ENCODE measurements at places on chromosomes 11 and 22. TPM values are rescaled to one million over a fixed set of nuclear protein-coding genes. Genes with fewer than 3 reads are reported as not detected.

Gene PTGDR2
- not detected for total RNA-seq

Gene PLEKHA7
- not detected for total RNA-seq

Gene PIH1D2
- total RNA-seq, result 0.12 TPM

Gene RCOR2
- total RNA-seq, result 0.70 TPM

Gene MUC2
- total RNA-seq, result not detected

Gene MN1
- total RNA-seq, result 0.47 TPM

Gene ALDH3B1
- 18.6 TPM for total RNA-seq

Gene OR5T2
- total RNA-seq, result not detected

Gene OAF
- total RNA-seq, result 9.7 TPM

Gene HTR3A
- not detected for total RNA-seq

Gene DEUP1
- not detected for total RNA-seq

Gene MRGPRX2
- total RNA-seq, result not detected

Gene ART1
- total RNA-seq, result not detected

Gene SLC22A9
- not detected for total RNA-seq

Gene SORL1
- total RNA-seq, result 0.38 TPM

Gene TPBGL
- total RNA-seq, result not detected

Gene GRK3
- 0.53 TPM for total RNA-seq

Gene RTN4RL2
- total RNA-seq, result 0.12 TPM

Gene JHY
- total RNA-seq, result 0.98 TPM

Gene ACR
- not detected for total RNA-seq

Gene CSNK2A3
- total RNA-seq, result 0.70 TPM

Gene KCNQ1
- total RNA-seq, result not detected

Gene OR6T1
- not detected for total RNA-seq

Gene APOL3
- total RNA-seq, result 5.3 TPM

Gene OR51G2
- not detected for total RNA-seq

Gene CST6
- 2.8 TPM for total RNA-seq
